CD8-positive, alpha-beta memory T cell (primary cell): ENCODE measurements at places on chromosomes 3 and 15. TPM values are rescaled to one million over a fixed set of nuclear protein-coding genes. Genes with fewer than 3 reads are reported as not detected.

DNA sequence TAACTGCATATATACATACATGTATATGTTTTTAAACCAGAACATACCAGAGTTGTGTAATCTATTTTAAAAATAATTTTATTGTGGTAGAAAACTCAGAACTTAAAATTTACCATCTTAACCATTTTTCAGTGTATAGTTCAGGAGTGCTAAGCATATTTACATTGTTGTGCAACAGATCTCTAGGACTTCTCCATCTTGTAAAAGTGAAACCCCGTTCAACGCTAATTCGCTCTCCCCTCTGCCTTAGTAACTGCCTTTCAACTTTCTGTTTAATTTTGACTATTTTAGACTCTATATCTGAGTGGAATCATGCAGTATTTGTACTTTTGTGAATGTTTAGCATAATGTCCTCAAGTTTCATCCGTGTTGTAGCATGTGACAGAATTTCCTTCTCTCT, 51.8 kb upstream of the SSR3 start:
- H3K27ac ChIP-seq: peak overlapping the region; percentile 72
- H3K27me3 ChIP-seq: no peaks in the 10 kb centered on the region
- no peaks in the 10 kb centered on the region for H3K36me3 ChIP-seq
- H3K4me3 ChIP-seq: no peak overlapping the region
- no peaks in the 10 kb centered on the region for H3K4me1 ChIP-seq
- DNase-seq: no peak

GRCh38 chr15:56496635-56497034, 31.7 kb upstream of the MNS1 start:
- DNase-seq: peak; percentile 16
- no peaks in the 10 kb centered on the region for H3K36me3 ChIP-seq
- H3K4me3 ChIP-seq: no peak overlapping the region
- peaks cover 5% of the 10 kb centered on the region for H3K27me3 ChIP-seq
- no peaks in the 10 kb centered on the region for H3K4me1 ChIP-seq
- H3K27ac ChIP-seq: no peak overlapping the region

Gene FOXB1
- total RNA-seq: 0.33 TPM

Gene GOLGA8S
- total RNA-seq: 0.07 TPM

DNA sequence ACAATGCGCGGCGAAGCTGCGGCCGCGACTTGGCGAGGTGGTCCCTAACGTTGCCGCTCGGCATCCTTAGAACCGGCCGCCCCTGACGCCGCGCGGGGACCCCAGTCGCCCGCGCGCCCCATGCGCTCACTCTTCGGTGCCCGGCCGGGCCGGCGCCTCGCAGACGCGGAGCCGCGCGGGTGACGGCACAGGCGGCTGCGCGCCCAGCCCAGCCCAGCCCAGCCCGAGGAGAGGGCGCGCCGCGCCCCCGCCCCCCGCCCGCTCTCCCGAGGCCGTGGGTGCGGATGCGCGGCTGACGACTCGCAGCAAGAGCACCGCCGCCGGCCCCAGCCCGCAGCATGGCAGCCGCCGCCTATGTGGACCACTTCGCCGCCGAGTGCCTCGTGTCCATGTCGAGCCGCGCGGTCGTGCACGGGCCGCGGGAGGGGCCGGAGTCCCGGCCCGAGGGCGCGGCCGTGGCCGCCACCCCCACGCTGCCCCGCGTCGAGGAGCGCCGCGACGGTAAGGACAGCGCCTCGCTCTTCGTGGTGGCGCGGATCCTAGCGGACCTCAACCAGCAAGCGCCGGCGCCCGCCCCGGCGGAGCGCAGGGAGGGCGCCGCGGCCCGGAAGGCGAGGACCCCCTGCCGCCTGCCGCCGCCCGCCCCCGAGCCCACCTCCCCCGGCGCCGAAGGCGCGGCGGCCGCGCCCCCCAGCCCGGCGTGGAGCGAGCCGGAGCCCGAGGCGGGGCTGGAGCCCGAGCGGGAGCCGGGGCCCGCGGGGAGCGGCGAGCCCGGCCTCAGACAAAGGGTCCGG, 437 bp downstream of the KLF13 start:
- H3K4me3 ChIP-seq: peak overlapping the region; percentile 42
- H3K27ac ChIP-seq: peak overlapping the region; percentile 85
- no peaks in the 10 kb centered on the region for H3K27me3 ChIP-seq
- peaks cover 44% of the 10 kb centered on the region for H3K4me1 ChIP-seq
- H3K36me3 ChIP-seq: no peaks in the 10 kb centered on the region
- DNase-seq: peak; percentile 88

Gene LYSMD2
- total RNA-seq: 25.1 TPM

- peaks cover 17% of the 10 kb centered on the region for H3K27me3 ChIP-seq
- H3K36me3 ChIP-seq: no peaks in the 10 kb centered on the region
- no peak overlapping the region for H3K4me3 ChIP-seq
- H3K27ac ChIP-seq: no peak overlapping the region
- H3K4me1 ChIP-seq: no peaks in the 10 kb centered on the region
- DNase-seq: no peak
Measured at GRCh38 chr3:123036352-123037014, 8.9 kb upstream of the SEMA5B start.
